ENCODE measurements at places on chromosomes 3 and 15.

DNA sequence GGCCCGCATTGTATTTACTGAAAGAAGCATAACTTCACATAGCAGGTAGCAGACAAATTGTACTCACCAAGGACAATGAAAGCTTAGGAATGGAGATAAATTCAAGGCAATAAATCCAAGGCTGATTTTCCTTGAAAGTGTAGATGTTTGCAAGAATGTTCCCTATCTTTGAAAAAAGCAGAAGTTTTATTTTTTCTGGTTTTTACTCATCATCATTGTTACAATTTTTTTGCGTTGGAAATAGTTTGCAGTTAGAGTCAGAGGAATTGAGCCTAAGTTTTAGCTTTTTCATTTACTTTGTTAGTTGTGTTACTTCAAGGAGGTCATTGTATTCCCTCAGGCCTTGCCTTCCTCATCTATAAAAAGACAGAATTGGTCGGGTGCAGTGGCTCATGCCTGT is 213.9 kb upstream of the TBL1XR1 start:
- no peak for DNase-seq

- no peak for DNase-seq
Observed at GRCh38 chr3:134251731-134252391, 1.2 kb upstream of the RYK start.

- no peak for DNase-seq
Observed at GRCh38 chr15:96320703-96321638, 9.5 kb upstream of the NR2F2 start.

- DNase-seq = no peak
Observed at GRCh38 chr3:142706321-142707127, 17.3 kb upstream of the TRPC1 start.

- no peak for DNase-seq
Observed at GRCh38 chr3:21995079-21995607, 244.1 kb upstream of the ZNF385D start.

DNA sequence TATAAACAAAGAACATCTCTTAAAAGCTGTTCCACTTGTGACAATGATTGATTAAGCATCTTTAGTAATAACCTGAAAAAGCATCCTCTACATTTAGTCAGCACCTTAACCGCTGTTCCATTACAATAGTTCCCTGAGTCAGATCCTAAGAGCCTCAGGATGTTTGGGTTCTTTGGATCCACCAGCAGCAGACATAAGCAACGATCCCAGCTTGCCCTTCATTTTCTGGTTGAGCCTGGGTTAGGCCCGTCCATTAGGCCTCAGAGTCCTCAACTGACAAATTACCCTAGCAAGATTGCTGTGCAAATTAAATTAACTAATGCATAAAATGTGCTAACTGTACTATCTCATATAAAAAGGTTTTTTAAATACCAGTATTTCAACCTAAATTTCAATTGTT is 42.3 kb upstream of the ROBO1 start:
- DNase-seq = no peak

DNA sequence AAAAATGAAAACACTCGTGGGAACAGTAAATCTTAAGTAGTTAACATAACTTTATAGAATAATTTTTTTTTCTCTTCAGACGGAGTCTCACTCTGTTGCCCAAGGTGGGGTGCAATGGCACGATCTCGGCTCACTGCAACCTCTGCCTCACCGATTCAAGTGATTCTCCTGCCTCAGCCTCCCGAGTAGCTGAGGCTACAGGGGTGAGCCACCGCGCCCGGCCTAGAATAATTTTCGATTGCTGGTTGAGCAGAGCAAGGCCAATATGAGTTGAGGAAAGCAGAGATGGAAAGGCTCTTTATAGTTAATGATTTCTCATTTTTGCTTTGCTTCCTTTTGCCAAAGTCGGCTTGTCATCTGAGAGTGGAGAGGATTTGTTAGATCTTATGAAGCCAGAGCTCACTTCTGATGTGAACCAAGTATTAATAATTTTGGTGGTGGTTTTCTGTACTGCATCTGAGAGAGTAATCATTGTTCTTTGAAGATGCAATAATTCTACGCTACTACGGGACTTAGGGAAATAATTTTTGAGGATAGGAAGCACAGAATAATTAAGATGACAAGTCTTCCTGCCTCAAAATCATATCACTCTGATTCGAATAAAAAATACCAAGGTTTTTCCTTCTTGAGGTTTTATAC is 1.6 kb upstream of the GOLM2 start:
- no peak for DNase-seq
